Mesendoderm (in vitro differentiated cells): ENCODE measurements at places on chromosomes 6 and 20.
A peak's percentile ranks its signal among the peaks of the same experiment; 100 is the strongest.

DNA sequence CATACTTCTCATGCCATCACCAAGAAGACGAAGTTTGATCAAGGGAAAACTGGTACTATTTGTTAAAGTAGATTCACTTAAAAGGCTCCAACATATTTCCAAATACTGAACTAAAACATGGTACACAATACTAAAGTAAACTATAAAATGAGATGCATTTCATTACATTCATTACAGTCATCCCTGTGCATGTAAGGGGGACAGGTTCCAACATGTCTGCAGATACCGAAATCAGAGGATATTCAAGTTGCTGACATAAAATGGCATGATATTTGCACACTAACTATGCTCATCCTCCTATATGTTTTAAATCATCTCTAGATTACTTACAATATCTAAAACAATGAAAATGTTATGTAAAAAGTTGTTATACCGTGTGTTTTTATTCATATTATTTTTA lies 893.9 kb upstream of the MANEA start:
- no peak for DNase-seq

- DNase-seq = peak; percentile 68
These were observed 285.3 kb downstream of the CDC5L start for GRCh38 chr6:44672841-44673240.

GRCh38 chr6:44957156-44957555 lies 371.0 kb upstream of the RUNX2 start:
- no peak for DNase-seq

- DNase-seq = no peak
These were observed 6.4 kb upstream of the TXNDC5 start for GRCh38 chr6:7916959-7917358.

DNA sequence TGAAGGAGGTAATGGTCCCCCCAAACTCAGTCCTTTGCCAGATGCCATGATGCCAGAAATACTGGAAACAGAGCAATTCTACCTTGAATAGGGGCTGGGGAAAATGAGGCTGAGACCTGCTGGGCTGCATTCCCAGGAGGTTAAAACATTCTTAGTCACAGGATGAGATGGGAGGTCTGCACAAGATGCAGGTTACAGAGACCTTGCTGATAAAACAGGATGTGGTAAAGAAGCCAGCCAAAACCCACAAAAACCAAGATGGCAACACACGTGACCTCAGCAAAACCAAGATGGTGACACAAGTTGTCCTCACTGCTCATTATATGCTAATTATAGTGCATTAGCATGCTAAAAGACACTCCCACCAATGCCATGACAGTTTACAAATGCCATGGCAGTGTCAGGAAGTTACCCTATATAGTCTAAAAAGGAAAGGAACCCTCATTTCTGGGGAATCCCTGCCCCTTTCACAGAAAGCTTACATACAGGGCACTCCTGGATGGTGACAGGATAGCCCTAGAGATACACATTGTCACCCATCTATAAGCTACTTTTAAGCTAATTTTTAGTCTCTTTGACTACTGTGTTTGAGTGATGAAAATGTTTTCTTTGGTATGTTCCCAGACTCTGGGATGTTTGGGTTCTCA lies 979.7 kb downstream of the TBC1D32 start:
- peak; percentile 12 for DNase-seq

DNA sequence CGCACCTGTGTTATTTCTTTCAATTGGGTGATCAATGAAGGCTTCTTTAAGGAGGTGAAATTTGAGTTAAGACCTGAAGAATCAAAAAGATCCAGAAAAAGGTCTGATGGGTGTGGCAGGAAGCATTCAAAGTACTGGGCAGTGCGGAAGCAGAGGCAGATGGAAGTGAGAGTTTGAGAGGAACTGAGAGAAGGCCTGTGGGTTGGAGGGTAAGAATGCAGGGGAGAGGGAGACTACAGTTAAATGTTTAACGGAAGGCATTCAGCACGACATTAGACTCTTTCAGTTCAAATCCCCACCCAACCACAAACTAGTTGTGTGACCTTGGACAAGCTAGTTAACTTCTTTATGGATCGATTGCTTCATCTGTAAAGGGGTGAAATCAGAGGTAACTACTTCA lies 50.5 kb upstream of the GCM1 start:
- no peak for DNase-seq

- no peak for DNase-seq
These were observed 75.1 kb downstream of the ZMYND8 start for GRCh38 chr20:47281376-47281775.

- peak; percentile 54 for DNase-seq
These were observed 15.6 kb downstream of the NSFL1C start for GRCh38 chr20:1450926-1451491.

DNA sequence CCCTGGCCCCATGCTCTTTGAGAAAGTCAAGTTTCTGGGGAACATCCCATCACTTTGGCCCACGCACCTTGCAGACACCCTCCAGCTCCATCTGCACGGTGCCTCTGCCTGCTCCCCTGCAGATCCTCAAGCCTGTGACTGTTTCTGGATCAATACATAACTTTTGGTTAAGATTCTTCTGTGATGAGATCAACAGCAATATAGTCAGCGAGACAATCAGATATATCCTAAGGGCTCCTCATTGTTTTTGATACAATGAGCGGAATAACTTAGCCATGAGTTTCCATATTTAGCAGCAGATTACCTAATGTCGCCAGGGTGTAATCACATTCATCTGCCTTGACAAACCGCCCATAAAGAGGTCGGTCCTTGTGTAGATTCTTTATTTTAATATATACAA lies 109.3 kb upstream of the MTHFD1L start:
- peak; percentile 27 for DNase-seq

DNA sequence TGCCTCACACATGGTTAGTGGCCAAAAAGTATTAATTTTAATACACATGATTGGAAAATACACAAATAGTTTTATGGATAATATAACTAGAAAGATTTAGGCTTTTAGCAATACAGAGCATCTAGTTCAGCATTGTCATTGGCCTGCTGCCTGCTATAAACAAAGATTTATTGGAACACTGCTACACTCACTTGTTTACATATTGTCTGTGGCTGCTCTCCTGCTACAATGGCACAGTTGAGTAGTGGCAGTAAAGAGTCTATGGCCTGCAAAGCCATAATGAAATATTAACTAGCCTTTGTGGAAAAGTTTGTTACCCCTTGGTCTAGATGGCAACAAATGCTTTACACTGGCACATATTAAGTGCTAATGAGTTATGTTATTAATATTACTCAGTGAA lies 37.8 kb downstream of the ZNF451 start:
- DNase-seq = no peak
